ENCODE measurements at places on chromosomes 1 and 21.

DNA sequence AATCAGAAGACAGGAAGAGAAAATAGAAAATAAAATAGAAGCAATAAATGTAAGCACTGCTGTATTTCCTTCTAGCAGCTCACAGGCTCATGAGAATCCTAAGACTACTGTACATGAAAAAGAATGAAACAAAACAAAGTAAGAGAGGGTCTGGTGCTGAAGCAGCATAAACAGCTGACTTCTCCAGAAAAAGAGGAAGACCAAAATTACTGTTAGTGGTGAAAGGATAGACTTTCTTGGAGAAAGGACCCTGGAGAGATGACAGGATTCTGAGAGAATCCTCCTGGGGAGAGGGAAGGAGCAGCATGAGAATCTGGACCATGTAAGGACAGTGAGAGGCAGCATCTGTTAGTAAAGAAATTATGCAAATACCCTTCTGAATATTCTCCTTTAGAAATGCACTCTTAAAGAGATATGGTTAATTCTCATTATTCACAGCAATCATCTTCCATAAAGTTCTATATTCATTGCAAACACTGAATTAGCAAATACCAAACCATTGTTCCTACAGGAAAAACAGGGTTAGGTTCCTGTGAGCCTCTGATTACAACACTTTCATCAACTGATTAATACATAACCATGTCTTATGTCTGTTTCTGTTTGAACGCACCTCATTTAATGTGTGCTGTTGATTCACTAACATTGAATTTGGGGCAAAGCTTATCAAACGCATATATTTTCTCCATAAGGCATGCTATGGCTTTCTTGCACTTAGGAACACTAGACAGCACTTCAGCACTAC, 17.0 kb downstream of the SLC25A24 start:
- no peak for DNase-seq

DNA sequence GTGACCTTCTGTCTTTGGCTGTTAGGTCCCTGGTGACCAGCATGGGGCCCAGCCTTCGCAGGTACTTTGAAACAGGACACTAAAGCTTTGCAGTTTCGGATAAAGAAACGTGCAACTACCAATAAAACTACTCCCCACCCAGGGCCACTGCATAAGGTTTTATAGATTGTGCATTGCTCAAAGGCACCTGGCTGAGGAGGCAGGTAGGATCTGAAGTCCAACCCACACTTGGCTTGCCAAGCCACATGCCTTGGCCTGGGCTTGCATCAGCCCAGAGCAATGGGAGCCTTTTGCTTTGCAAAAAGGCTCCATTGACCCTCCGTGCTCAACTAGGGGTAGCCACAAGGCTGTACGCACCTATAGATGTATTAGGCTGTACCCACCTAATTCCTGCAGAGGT, 84.4 kb upstream of the SYT6 start:
- no peak for DNase-seq

GRCh38 chr1:167955915-167956314, 19.0 kb upstream of the MPC2 start:
- DNase-seq: peak; percentile 11

DNA sequence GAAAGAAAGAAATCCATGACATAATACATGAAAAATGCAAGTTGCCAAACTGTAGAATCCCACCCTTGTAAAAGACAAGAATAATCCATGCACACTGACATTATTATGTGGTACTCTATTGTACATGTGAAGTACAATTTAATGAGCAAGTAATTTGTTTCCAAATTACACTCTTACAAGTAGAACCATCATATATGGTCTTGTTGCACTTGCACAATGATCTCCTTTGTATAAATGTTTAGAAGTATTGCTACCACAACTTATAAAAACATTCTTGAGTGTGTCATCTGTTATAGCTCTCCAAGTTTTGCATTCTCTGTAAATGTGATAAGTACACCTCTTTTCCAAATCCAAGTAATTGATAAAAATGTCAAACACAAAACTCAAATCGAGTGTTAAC, 29.1 kb upstream of the ZNF281 start:
- peak; percentile 69 for DNase-seq

DNA sequence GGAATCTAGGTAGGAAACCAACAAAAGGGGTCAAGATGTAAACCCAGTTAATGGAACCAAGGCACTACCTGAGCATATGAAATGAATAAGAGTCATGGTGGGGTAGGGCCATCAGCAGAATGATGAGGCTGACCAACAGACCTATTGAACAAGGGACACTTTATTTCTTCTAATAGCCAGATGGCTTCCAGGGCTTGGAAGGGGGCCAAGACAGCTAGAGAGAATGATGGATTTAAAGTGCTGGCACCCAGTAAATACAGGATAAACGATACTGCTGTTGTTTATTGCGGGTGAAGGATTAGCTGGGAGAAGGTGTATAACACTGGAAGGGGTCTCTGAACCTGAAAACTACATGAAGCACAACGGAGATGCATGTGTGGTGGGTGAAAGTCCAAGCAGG, 15.6 kb downstream of the DDAH1 start:
- DNase-seq: no peak

- DNase-seq: peak; percentile 51
Measured at GRCh38 chr1:81498471-81499462, 302.0 kb upstream of the ADGRL2 start.

- no peak for DNase-seq
Measured at GRCh38 chr21:22278366-22278765, 1280.2 kb downstream of the NCAM2 start.

DNA sequence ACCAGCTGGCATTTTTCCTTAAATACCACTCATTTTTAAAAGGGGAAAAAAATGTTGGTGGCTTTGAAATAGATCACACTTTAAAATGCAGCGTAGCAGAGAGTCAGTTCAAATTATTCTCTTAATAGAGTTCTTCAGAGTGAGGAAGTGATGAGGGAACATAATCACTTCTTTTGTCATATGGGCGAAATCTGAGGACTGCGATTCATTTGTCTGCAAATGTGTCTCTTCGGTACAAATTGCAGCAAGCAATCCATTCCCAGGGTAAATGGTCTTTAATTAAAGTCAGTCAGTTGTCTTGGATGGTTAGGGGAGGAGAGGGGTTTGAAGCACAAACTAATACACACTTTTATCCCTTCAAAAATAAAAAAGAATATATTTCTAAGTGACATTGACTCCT, 86.0 kb upstream of the SELENON start:
- no peak for DNase-seq
